ENCODE measurements at places on chromosomes 11 and 22. TPM values are rescaled to one million over a fixed set of nuclear protein-coding genes. Genes with fewer than 3 reads are reported as not detected.

GRCh38 chr11:122720107-122720881 lies 64.8 kb downstream of the UBASH3B start:
- DNase-seq, result no peak

DNA sequence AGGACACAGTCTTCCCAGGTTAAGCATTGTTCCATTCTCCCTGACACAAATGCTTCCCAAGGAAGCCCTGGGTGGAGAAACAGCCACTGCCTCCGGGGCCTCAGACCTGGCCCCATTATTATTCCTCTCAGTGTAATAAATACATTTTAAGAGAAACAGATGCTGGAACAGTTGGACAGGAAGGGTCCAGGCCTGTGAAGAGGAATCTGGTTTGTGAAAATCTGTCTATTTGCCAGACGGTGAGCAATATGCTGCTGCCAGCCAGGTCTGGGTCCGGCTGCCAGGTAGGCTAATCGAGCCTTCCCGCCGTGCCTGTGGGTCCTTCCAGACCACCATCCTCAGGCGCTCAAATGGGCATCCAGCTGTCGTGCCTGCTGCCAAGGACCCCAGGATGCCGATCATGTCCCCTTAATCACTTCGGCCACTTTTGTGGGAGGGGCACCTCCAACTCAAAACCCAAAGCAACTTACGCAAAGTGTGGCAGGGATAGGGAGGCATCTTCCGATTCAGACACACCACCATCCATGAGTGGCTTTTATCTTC lies 528.4 kb downstream of the MIAT start:
- DNase-seq, result no peak

GRCh38 chr11:72179049-72179803 lies 12.7 kb upstream of the FOLR1 start:
- DNase-seq, result no peak

- DNase-seq, result peak; percentile 63
Observed at GRCh38 chr11:77267962-77268361, 33.5 kb downstream of the GDPD4 start.

GRCh38 chr11:15569305-15570025 lies 454.7 kb downstream of the INSC start:
- DNase-seq, result no peak

GRCh38 chr11:44029977-44030911 lies 17.5 kb upstream of the ACCSL start:
- no peak for DNase-seq

Gene APOA4
- polyA plus RNA-seq, result not detected

Gene HIRA
- polyA plus RNA-seq, result 17.1 TPM

Gene RHOD
- 33.7 TPM for polyA plus RNA-seq

Gene DBX1
- not detected for polyA plus RNA-seq

Gene SMIM38
- 0.09 TPM for polyA plus RNA-seq

Gene SORL1
- 1.4 TPM for polyA plus RNA-seq

Gene TPBGL
- polyA plus RNA-seq, result not detected

Gene SPTBN2
- polyA plus RNA-seq, result 0.25 TPM

Gene CARNS1
- polyA plus RNA-seq, result 0.12 TPM

Gene KRTAP5-9
- 0.09 TPM for polyA plus RNA-seq

Gene OR2AT4
- not detected for polyA plus RNA-seq

Gene SEC14L6
- 0.09 TPM for polyA plus RNA-seq

All from BJ (cell line).